CD4-positive, alpha-beta T cell treated with Interleukin-15 for 1 hour (primary cell): ENCODE measurements at places on chromosomes 3 and 15.

GRCh38 chr15:52683580-52683979, 4.4 kb upstream of the ATOSA start:
- DNase-seq: no peak

DNA sequence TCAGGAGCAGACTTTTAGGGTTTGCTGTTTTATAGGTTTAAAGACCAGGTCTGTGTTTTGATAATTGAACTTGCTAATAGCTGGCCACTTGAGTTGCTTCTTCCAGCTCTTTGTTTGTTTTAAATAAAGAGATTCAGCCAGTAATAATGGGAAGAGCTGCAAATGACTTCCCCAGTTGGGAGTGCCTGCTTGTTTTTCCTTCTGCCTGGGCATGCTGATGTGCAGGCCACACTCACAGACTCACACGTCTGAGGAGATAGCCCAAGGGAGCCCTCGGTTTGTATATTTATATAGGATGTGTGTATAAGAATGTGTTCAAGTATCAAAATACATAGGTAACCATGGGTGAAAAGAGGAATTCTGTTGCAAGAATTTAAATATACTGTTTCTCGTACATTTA, 78.2 kb upstream of the BOC start:
- no peak for DNase-seq

- peak; percentile 62 for DNase-seq
Measured at GRCh38 chr3:60017631-60018030, 967.8 kb upstream of the CFAP20DC start.

GRCh38 chr3:148998297-148998696, 7.0 kb downstream of the GYG1 start:
- DNase-seq: no peak

DNA sequence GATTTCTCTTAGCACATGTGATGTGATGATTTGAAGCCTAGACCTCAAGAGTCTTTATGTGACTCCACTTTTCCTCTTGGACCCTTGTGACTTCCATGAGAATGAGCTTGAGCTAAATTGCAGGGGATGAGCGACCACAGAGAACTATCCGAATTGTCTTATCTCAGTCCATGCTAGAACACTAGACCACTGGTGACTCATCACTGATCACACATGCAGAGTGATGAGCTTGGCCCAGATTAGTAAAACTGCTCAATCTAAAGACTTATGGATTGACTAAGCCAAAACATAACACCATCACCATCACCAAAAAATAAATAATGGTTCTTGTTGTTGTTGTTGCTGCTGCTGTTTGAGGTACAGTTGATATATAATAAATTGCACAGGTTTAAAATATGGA, 114.1 kb upstream of the CFAP20DC start:
- no peak for DNase-seq

- DNase-seq: no peak
Measured at GRCh38 chr3:197960694-197961581, 921 bp downstream of the LMLN start.

DNA sequence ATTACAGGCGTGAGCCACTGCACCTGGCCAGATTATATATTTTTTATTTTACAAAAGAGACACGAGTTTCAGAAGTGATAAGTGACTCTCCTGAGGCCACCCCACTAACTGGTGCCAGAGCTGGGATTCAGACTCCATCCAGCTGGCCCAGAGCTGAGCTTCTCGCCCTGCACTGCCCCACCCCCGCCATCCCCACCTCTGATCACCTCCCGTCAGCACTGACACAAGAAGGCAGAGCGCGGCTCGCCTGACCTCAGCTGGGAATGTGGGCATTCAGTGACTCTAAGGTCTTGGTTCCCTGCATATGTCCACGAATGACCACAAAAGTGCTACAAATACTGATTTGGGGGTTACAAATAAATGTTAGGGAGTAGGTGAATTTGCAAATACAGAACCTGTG, 56.1 kb upstream of the GALNT15 start:
- no peak for DNase-seq

GRCh38 chr15:29844290-29844903, 22.1 kb upstream of the TJP1 start:
- DNase-seq: no peak

DNA sequence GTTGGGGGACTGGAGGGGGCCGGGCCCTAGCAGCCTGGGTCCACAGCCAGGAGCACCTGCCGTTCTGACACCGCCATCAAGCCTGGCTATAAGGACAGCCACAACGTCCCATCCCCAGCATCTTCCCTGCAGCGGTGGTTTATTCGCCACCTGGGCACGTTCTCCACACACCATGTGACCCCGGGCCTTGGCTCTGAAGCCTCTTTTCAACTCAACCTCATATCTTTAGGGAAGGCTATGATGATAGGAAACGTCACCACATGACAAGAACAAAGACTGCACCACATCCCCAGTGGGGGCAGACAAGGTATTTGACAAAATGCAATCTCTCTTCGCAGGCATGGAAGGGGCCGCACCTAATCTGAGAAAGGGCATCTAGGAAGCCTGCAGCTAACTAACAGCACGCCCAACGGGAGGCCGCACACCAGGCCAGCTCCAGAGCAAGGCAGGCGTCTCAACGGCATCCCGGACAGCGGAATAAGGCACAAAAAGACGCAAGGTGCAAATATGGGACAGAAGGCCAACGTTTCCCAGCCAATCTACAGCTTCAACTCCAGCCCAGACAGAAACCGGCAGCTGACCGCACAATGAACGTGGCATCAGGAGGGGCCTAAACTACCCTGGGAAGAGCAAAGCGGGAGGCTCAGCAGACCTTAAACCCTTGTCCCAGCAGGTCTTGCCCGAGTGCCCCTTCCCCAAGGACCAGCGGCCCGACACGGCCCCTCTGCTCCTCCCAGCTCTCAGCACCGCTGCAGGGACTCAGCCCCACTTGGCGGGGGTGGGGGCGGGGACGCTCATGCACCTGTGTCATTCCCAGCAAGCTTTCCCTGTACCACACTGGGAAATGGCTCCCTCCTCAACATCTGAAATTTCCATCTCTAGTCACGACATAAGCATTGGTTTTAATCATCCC, 41.9 kb downstream of the NIPA2 start:
- DNase-seq: no peak

- DNase-seq: no peak
Measured at GRCh38 chr3:170717410-170718402, 131.8 kb upstream of the SLC7A14 start.

DNA sequence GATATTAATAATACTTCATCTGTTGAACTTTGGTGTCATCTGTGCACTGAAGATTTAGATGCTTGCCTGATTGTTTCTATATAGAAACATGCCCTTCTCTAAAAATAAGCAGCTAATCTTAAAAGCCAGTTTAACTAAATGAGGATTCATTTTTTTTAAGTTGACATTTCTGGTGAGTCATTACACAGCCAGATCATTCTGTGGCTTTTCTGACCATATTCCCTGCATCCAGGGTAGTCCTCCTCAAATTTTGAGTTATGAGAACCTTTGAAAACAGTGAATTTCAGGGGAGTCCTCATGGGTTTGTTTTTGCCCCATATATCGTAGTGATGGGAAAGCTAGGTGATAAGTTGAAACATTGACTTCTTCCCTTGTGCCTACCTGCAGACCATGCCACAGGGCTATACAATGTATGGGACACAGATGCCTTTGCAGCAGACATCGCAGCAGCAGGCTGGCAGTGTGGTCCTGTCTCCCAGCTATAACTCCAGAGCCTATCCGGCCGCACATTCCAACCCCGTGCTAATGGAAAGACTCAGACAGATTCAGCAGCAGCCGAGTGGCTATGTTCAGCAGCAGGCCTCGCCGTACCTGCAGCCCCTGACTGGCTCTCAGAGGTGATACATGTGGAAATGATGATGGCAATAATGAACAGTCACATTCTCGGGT, 26.5 kb upstream of the P2RY12 start:
- DNase-seq: no peak

- DNase-seq: no peak
Measured at GRCh38 chr15:76932135-76932966, 802 bp downstream of the RCN2 start.

DNA sequence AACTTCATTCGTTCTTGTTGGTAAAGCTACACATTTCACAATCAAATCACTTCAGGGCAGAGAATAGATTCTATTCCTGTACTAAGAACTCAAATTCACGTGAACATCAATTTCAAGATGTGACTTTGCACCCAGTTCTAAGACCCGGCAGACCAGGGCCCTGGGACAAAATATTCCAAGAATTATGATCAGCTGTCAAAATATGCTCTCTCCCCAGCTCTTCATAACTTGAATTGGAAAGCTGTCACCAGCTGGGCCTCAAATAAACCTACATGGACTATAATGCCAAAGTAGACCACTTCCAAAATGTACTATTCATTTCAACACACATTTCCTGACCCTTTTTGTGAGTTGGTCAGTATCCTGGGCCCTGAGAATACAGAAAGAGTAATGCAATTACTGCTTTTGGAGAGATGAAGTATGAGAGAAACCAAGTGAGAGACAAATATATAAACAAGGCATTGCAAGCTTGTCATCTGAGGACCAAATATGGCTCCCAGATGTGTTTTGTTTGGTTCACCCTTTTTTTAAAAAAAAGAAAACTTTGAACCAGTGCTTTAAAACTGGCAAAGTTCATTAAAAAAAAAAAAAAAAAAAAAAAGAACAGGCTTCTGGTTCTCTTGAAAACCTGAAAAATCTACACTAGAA, 14.9 kb downstream of the MAGI1 start:
- no peak for DNase-seq

DNA sequence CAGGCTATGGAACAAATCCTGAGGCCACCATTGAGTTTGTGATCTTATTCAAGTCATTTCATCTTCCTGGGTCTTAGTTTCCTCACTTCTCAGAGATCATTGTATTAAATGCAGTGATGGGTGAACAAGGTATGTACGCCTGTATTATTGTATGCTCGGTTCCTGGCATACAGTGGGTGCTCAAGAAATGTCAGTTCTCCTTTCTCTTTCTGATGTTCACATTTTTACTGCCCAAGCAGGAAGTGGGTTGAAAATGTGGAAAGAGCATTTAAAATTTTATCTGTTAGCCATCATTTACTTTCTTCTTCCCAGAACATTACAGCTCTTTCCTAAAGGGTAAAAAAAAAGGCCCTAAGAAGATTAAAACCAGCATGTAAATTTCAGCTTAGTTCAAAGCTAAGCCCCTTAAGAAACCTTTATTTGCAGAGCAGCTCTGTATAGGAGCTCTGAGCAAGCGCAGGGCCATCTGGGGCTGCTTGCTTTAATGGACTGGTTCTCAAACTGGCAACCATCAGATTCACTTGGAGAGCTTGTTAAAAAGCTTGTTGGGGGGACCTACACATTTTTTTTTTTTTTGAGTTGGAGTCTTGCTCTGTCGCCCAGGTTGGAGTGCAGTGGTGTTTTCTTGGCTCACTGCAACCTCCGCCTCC, 179.4 kb downstream of the CHST2 start:
- no peak for DNase-seq

DNA sequence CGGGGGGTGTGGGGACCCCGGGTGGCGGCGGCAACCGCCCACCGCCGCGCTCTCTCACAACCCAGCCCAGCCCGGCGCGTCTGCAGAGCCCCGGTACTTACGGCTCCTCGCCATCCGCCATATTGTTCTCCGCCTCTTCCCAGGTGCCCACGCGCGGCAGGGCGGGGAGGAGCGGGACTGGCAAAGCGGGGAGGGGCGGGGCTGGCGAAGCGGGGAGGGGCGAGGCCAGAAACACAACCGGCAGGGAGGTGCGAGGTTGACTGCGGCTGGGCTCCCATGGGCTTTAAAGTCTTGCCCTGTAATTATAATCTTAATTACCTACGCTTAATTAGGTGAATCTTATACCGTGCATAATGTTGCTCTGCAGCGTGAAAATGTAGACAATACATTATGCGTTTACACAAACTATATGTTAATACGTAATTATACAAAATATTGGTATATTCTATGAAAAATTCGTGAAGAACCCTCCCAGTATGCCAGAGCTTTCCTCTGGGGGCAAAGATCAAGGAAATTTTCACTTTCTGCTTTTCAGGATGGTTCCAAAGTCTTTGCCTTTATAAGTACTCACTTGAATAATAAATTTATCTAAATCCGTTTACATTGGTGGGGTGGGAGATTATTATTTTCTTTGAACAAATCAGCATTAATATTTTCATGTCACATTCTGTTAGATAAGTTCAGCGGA, at the start of gene UBA3:
Gene UBA3 (minus strand): TSS at position 133 of the 688 bp plus-strand sequence. CDS start 12 bp downstream, at position 121.
- DNase-seq: peak; percentile 91

- no peak for DNase-seq
Measured at GRCh38 chr3:156323466-156323865, 203.1 kb downstream of the KCNAB1 start.

DNA sequence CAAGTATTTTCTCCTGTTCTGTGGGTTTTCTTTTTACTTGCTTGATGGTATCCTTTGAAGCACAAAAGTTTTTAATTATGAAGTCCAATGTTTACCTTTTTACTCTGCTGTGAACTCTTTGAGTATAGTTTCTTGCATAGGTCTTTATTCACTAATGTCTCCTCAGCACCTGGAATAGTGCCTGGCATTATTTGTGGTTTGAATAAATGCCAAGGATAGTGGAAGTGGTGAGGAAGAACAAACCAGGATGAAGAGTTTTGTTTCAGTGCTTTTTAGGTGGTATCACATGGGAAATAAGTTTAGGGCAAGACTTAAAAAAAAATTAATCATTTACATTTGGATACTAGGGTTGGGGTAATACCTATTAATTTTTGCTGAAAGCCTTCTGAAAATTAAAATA, 25.7 kb downstream of the GPD1L start:
- no peak for DNase-seq

DNA sequence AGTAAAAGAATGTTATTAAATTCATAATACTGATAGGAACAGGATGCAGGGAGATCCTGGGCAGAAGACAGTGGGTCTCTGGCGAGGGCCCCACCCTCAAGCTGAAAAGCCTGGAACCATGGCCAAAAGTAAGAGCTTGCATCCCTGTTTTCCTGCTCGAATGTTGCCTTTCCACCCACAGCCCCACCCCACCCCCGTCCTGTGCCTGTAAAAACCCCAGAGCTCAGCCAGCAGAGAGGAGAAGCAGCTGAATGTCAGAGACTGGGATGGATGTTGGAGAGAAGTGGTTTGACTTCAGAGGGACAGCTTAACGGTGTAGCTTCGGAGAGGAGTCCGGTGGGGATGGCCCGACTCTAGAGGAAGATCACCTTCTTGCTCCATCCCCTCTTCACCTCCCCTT, 207.9 kb downstream of the ROBO2 start:
- no peak for DNase-seq

- DNase-seq: no peak
Measured at GRCh38 chr15:63251701-63252100, 25.7 kb upstream of the APH1B start.

GRCh38 chr3:88219138-88219792, 69.5 kb downstream of the C3orf38 start:
- DNase-seq: no peak

DNA sequence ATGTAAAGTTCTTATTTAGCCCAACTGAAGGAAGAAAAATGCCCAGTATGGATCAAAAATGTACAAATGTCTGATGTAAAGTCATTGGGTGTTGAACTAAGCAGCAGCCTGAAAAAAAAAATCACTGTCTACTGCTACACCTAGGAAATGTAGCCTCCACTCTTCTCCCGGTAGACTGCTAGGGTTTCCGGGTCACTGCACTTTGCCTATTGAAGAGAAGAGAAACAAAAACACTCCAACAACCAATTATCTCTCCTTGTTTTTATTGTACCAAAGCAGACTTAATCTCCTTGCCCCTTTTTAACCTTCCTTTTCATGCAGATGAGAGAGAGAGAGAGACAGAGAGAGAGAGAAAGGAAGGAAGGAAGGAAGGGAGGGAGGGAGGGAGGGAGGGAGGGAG, 140.2 kb upstream of the SETMAR start:
- DNase-seq: no peak
